ENCODE measurements at places on chromosomes 13 and 19.

GRCh38 chr13:38965281-38965680, 25.4 kb downstream of the STOML3 start:
- DNase-seq, result no peak

GRCh38 chr13:93915269-93915809, 564.1 kb downstream of the DCT start:
- DNase-seq, result no peak

DNA sequence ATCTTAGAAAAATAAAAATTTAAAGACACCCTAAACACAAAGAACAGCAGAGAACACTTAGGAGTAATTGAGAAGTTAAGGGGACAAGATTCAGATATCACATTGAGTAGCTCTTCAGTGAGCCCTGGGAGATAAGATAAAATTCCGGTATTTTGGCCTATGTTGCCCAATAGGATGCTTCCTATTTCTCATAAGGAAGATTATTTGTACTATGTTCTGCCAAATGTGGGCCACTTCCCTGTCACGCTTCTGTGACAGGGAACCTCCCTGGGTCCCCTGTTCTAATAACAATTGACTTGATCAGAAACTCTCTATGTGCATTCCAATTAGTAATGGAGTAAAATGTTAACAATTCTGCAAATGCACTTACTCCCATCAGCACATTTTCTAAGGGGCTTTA, 310.7 kb downstream of the MYO16 start:
- DNase-seq, result no peak

DNA sequence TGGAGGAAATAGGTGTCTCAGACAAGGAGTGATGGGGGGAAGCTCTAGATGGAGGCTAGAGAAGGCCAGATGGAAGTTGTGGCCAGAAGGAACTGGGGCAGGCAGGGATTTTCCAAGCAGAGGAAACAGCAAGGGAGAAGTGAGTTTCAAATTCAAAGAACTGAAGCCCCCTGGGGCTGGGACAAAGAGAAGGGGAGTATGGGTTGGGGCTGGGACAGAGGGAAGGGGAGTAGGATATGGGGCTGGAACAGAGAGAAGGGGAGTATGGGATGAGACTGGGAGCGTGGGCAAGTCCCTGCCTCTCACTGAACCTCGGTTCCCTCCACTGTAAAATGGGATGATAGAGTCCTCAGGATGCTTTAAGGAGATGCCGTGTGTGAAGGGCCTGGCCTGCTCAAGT, 1.9 kb upstream of the GTF2F1 start:
- no peak for DNase-seq

DNA sequence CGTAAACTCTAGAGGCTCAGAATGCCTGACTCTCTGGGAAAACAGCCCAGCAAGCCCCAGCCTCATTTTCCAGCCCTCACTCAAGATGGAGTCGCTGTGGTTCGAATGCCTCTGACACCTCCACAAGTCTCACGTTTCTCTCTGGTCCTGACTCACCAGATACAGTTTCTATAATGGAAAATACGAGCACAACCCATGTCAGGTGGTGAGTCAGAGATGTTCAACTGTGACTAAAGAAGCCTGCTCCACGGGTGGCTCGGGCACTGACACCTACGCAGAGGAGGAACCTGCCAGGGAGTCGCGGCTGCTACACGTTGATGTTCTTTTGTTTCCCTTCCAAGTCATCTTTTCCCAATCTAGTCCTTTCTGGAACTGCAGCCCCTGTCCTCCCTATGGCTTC, 87.1 kb upstream of the STK24 start:
- no peak for DNase-seq

- DNase-seq, result no peak
Observed at GRCh38 chr13:48443442-48444208, 30.7 kb upstream of the LPAR6 start.

DNA sequence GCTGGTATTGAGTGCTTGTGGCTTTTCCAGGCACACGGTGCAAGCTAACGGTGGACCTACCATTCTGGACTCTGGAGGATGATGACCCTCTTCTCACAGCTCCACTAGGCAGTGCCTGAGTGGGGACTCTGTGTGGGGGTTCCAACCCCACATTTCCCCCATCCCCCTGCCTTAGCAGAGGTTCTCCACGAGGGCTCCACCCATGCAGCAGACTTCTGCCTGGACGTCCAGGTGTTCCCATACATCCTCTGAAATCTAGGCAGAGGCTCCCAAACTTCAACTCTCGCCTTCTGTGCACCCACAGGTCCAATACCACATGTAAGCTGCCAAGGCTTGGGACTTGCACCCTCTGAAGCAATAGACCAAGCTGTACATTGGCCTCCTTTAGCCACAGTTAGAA, 25.3 kb upstream of the ZSCAN18 start:
- DNase-seq, result no peak

DNA sequence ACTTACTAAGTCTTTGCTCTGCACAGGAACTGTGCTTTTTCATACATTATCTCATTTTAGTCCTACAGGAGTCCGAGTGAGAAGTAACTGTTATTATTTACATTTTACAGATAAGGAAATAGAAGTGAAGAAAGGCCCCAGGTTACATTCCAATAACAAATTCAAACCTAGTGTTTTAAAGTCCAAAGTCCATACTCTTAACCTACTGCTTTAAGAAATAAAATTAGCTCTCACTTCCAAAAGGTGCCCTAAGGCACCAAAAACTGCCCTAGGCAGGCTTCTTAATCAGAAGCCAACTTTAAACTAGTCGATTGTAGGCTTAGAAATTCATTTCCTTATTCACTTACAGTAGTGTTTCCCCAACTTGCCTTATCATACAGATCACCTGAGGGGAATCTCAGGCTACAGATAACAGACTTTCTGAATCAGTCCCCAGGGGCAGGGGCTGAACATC, 555.9 kb downstream of the DIAPH3 start:
- DNase-seq, result no peak

DNA sequence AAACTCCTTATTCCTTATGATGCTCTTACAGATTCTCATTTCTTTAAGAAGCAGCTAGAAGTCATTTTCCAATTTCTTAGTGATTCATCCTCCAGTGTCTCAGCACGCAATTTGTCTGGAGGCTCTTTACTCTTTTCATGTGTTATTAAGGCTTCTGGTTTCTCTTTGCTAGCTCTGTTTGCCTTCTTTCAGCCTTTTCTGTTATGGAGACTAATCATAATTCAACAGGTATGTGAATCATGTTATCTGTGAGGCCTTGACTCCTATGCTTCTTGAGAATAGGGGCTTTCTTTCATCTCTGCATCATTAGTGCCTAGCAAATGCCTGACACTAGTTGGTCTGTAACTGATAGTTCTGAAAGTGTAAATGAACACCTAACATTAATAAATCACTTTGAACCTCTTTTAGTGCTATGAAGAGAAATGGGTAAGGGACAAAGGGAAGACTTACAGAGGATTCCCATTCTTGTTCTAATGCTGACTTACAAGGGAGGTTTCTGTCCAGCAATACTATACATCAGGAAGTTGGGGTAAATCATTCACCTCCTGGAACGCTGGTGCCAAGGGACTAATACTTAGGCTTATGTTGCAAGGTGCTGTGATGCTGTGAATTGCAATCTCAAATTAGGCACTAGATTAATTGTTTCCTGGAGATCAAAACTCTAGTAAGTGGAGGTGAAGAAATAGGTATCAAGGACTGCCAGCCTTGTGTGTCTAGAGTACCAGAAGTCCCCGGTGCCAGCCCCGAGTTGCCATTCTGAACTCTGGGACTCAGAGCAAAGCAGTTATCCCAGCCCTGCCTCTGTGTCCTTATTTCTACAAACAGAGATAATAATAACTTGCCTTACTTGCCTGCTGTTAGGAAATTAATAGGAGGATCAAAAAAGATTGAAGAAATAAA, 265.6 kb downstream of the DCLK1 start:
- DNase-seq, result no peak

- DNase-seq, result no peak
Observed at GRCh38 chr19:21463449-21464105, 41.8 kb upstream of the ZNF429 start.

- DNase-seq, result no peak
Observed at GRCh38 chr19:12670159-12670928, 3.7 kb downstream of the WDR83 start.

DNA sequence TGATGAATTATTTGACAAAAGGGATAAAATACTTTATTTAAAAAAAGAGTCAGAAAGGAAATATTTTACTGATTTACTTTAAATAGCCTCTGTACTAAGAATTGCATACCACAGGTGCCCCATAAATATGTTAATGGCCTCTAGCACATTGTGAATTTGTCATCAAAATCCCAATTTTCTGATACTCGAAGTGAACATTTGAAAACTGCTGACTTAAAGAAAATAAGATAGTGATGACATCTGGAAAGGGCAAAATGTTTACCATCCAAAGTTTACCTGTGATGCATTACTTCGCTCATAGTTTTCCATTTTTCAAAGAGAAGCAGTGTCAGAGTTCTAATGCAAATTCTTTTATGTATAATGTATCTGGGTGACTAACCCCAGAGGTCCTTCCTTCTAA, 455.4 kb downstream of the KLF5 start:
- no peak for DNase-seq

- DNase-seq, result no peak
Observed at GRCh38 chr19:3882041-3882384, 1.5 kb downstream of the ATCAY start.

DNA sequence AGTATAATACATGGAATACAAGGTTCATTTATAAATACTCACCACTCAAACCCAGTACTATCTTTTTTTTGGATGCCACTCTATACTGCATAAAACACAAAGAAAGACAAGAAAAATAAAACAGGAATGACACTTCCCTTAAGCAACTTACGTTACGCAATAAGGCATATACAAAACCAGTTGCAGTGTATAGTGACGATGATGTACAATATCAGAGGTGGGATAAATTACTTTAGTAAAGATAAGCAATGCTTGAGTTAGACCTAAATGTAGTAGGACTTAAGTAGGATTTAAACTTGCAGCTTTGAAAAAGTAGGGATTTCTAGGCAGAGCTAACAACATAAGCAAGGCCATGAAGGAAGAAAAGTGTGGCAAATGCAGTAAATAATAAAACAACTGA, 374.9 kb downstream of the SPRY2 start:
- no peak for DNase-seq

DNA sequence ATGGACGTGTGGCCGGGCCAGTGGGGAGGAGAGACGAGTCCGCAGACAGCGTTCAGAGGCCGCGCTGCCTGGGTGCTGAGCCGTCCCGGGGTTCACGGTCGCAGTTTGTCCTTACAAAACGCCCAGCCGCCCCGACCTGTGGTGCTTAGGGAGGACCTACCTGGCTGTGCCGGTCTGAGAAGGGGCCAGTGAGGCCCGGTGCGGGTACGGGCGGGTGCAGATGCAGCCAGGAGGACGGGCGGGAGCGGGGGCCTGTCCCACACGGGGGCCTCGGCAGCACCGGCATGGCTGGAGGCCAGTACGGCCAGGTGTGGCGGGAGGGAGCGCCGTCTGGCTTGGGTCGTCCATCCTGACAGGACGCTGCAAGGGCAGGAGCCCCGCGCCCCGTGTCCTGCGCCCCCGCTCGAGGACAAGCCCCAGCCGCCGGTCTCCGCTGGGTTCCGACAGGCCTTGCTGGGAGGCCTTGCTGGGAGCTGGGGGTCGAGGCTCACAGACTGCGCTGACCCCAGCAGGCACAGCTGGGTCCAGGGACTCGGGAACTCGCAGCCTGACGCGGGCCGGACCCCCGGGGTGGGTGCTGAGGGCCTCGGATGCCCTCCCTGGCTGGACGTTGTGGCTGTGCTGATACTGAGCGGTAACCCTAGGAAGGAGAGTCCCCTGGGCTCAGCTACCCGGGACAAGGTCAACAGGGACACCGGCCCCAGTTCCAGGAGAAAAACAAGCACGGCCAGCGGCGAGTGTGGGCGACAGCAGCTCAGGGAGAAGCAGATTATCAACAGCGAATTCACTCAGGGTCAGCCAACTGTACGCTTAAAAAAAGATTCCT, 5.3 kb upstream of the PROZ start:
- DNase-seq, result no peak

- peak; percentile 61 for DNase-seq
Observed at GRCh38 chr19:54179921-54180461, 7.0 kb upstream of the TMC4 start.

GRCh38 chr19:46913852-46914430, 53.1 kb downstream of the ARHGAP35 start:
- no peak for DNase-seq

- DNase-seq, result no peak
Observed at GRCh38 chr13:21065686-21066085, 4.3 kb upstream of the LATS2 start.

DNA sequence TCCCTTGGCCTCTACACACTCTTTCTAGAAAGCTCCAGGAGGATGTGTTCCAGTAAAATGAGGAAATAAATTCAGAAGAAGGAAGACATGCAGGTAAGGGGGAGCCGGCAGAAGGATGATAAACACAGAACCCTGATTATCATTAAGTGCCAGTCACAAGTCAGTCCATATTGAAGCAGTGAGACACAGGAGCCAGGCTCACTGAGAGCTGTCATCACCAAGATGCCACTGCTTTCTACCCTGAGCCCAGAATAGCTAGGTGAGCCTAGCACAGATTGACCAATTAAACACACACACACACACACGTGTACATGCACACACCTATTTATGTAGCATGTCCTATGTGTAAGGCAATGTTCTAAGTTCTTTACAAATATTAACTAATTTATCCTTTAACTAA, 211.4 kb upstream of the IPO5 start:
- no peak for DNase-seq

DNA sequence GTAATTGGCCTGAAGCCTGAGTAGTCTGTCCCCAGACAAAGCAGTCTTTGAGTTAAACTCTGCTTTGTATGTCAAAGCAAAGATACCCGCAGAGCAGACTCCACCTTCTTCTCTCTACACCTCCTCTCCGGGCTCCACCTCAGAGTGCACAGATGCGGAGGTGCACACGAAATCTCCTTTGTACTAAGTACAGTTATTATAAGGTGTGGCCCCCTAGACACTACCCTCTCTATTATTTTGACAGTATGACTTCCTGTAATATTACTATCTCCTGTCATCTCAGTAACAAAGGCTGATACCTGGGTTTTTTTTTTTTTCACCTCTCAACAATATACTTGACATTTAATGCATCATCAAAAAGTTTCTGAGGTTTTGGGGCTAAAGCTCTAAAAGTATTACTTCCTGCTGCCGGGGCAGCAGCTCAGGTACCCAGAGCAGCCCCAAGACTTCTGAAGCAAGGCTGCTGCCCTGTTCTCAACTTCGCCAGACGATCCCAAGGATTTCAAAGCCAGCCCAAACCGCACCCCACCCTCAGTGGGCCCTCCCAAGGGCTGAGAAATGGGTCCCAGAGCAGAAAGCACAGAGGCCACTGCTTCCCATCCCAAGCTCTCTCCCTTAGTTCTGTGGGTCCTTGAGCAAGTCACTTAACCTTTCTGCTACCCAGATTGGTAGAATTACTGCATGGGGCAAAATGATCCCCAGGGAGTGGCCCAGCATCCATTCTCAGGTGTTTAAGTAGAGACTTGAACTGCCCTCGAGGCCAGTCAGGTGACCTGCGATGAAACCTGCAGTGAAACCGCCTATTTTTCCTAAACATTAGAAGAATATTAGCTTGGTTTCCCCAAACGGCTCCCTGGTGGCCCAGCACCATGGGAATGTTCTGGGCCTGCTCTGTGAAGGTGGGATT, 180.6 kb downstream of the FOXO1 start:
- no peak for DNase-seq

- DNase-seq, result no peak
Observed at GRCh38 chr19:5137571-5138124, 168.7 kb downstream of the KDM4B start.
